Heart right ventricle (tissue), 16 donors: ENCODE measurements at places on chromosomes 5 and 9.

DNA sequence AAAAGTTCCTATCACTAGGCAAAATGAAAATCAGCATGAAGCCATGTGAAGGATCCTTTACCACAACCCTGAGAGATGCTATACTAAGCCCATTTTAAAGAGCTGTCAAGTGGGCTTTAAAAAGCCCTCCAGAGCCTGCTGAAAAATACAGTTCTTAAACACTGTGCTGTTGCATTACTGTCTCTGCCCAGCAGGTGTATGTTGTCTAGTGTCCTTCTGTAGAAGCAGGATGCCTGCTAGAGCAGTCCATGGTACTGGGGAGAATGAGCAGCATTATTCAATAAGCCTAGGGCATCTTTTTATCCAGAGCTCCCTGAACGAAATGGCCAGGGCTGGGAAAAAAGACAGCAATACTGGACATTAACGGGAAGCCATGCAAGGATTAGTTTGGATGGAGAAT, 126.2 kb upstream of the PLCXD3 start:
- no peak for DNase-seq

GRCh38 chr5:126446498-126447224, 23.5 kb downstream of the GRAMD2B start:
- DNase-seq, result no peak

DNA sequence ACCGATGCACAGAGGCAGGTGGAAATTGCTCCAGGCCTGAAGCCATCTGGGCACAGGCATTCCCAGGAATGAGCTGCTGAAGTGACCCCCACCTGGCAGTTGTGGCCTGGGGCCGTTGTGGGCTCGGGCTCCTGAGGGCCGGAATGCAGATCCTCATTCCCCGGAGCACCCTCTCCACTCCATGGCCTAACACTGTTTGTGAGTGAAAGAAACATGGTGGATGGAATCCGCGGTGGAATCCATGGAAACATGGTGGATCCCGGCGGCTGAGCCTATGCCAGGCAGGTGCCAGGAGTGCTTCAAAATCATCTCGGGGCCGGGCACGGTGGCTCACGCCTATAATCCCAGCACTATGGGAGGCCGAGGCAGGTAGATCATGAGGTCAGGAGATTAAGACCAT, 3.6 kb upstream of the SARDH start:
- no peak for DNase-seq

GRCh38 chr5:6728011-6728794, 15.0 kb downstream of the TENT4A start:
- DNase-seq, result no peak

- DNase-seq, result no peak
These were observed 5.4 kb upstream of the NRARP start for GRCh38 chr9:137307255-137308056.

GRCh38 chr5:96781031-96781971, 26.4 kb downstream of the ERAP1 start:
- DNase-seq, result no peak

DNA sequence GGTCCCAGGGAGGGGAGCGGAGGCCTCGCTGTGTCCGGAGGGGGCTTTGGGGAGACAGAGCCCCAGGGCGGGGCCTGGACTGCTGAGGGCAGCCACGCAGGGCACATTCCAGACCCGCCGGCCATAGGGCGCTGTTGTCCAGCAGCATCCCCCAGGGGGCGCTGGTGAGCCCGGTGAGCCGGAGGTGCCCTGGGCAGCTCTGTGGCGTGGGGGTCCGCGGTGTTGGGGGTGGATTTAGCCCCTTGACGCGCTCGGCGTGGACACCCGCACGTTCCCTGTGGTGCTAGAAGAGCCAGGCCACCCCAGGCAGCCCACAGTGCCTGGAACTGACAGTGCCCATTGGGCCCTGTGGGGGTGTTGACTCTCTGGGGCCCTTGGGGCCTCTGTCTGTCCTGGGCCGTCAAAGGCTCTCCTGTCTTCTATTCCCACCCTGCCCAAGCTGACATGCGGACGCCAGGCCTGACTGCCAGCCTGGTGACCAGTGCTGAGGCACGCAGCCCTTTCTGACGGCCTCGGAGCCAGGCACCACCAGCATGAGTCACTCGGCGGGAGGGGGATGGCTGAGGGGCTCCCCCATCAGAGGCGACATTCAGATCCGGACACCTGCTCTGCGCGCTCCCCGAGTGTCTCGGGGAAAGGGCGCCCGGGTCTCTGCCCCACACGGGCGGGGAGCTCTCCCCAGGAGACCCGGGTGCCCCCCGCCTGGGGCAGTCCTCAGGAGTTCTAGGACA, 23.9 kb downstream of the TPPP start:
- DNase-seq, result no peak

DNA sequence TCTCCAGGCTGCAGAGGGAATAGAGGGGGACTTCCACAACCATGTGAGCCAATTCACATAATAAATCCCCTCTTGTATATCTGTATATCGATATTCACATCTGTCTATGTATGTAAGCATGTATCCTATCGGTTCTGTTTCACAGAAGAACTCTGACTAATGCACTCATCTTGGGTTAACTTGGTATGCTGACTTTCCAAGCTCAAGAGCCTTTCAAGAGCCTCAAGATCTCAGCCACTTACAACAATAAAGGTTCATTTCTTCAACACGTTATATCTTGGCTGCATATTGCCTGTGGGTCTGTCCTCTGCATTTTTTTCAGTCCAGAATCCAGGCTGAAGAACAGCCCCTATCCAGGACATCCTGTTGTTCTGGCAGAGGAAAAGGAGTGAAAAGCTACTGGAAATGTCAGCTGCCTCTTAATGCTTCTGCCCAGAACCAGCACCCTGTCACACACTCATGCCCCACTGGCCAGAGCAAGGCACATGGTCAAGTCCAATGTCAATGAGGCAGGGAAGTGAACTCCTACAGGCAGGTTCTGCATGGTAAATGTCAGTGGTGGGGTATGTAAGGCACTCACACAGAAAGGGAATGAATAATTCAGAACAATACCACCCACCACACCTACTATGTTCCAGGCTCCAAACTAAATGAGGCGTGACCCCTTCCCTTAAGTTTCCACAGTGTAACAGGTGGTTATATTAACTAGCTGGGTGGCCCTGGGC, 91.6 kb upstream of the ICE1 start:
- DNase-seq, result no peak

DNA sequence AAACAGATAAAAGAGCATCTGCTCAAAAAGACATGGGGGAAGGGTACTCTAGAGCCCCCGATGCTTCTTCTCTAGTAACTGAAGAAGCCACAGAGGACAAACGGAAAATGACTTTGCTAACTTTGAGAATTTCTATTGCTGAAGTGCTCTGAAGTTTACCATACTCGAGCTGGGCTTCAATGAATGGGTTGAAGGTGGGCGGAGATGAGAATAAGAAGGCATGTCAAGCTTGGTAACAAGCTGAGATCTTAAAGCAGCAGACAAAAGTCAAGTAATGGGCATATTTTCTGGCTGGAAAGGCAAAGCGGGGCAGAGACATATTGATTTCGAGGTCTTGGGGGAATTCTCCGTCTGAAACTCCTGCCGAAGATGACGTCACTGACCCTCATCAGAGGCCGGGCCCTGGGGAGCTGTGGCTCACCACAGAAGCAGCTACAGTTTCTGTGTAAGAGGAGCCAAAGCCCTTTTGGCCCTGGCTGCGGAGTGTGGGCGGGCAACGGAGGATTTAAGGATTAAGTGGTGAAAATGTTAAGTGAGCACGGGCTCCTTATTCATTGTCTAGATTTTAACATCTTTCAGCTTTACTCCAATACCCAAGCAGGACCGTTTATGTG, 115.8 kb upstream of the SLIT3 start:
- DNase-seq, result peak; percentile 70

DNA sequence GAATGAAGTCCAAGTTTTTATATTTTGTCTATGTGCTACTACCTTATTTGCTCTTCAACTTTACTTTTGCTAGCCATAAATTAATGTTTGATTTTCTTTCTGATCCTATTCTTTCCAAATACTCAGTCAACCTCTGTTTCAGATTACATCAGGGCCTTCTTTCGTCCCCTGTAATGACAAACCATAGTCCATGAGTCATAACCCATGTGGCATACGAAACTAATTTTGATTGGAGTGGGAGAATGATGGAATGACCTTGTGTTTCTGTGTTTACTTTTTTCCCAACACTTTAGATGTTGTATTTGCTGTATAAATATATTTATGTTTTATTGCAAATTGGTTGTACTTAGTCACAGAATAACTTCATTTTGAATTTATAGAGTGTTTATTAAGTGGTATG, 1043.1 kb downstream of the DTWD2 start:
- no peak for DNase-seq

DNA sequence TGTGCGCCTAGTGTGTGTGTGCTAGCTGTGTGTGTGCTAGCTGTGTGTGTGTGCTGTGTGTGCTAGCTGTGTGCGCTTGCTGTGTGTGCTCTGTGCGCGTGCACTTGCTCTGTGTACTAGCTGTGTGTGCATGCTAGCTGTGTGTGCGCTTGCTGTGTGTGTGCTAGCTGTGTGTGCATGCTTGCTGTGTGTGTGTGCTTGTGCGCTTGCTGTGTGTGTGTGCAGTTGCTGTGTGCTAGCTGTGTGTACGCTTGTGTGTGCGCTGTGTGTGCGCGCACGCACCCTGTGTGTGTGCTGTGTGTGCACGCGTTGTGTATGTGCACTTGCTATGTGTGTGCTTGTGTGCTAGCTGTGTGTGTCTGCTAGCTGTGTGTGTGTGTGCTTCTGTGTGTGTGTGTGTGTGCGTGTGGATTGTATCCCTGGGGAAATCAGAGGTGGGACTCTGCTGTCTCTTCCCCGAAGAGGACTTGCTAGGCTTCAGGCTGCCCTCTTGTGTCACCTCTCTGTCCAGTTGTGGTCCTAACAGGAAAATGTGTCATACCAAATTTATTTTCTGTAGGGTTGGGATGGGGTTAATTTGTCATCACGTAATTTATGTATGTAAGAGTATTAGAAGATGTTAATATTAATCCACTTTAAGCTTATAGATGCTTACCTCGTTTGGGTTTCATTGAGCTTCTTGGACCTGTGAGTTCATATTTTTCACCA, 38.9 kb downstream of the TPPP start:
- DNase-seq, result no peak

GRCh38 chr5:172918421-172919371, 40.5 kb upstream of the RPL26L1 start:
- no peak for DNase-seq
